Fibroblast of the conjunctiva (primary cell): ENCODE measurements at places on chromosomes 4 and X.

GRCh38 chr4:34720571-34720970 is 1523.7 kb downstream of the ARAP2 start:
- peak; percentile 48 for DNase-seq

DNA sequence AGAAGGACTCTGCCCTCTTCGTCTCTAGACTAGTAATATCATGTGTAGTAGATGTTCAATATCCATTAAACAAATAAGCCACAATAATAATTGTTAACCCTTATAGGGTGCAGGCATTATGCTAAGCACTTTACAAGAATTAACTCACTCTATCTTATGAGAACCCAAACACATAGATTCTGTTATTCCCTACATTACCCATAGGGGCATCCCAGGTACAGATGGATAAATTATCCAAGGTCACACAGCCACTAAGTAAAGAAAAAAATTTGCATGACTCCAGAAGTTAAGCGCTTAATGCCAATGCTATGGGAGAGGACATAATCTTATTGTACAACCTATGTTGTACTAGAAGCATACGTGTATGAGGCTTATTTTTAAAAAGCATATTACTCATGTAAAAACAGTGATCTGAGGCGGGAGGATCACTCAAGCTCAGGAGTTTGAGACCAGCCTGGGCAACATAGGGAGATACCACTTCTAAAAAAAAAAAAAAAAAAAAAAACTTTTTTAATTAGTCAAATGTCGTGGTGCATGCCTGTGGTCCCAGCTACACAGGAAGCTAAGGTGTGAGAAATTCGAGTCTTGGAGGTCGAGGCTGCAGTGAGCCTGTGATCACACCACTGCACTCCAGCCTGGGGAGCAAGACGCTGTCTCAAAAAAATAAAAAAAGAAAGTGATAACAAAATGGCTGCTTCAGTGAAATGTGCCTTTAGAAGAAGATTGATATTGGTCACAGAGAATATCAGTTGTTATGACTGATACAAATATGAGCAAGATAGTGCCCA is 13.6 kb downstream of the LDB2 start:
- no peak for DNase-seq

- no peak for DNase-seq
Observed at GRCh38 chr4:109953556-109953955, 40.9 kb downstream of the EGF start.

DNA sequence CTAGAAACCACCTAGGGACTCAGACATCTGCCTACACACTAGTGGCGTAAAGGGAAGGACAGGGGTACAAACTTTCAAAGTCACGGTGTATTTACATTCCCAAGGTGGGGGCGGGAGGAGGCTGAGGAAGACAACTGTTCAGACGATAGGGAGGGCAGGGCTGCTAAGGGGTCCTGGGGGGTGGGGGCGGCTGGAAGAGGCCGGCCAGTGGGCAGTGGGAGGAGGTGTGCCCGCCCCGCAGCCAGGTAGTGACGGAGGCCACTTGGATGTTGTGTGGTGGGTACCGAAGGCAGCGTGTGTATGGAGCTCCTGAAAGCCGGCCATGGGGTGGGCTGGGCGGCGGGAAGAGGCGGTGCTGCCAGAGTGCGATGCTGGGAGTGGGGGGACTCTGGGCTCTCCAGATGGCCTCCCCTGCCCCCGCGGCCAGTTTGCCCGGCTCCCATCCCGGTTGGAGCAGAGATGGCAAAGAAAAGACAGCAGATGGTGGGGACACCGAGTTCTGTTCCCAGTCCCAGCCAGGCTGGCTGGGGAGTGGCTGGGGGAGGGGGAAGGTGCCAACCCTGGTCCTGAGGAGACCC is 24.2 kb downstream of the L1CAM start:
- no peak for DNase-seq

- DNase-seq = no peak
Observed at GRCh38 chr4:113444386-113444785, 317.2 kb downstream of the CAMK2D start.

DNA sequence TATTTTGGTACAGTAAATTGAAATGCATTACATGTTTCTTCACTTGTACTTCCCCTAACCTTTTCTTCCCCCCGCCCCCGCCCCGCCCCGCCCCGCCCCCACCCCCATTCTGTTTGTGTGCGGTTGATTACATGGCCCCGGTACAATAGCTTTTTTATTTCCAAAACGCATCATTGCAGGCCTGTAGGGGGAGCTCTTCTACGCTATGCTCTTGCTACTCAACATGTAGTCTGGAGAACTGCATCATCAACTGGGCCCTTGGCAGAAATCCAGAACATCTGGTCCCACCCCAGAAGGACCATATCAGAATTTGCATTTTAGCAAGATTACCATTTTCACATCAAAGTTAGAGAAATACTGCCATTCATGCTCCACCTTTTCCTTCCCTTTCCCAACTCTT is 333.3 kb upstream of the DDX53 start:
- DNase-seq = peak; percentile 33

GRCh38 chr4:94714365-94715160 is 43.2 kb upstream of the BMPR1B start:
- no peak for DNase-seq

GRCh38 chr4:141464366-141464765 is 172.0 kb upstream of the IL15 start:
- no peak for DNase-seq

GRCh38 chrX:55111578-55112254 is 22.9 kb downstream of the PAGE2 start:
- DNase-seq = no peak

DNA sequence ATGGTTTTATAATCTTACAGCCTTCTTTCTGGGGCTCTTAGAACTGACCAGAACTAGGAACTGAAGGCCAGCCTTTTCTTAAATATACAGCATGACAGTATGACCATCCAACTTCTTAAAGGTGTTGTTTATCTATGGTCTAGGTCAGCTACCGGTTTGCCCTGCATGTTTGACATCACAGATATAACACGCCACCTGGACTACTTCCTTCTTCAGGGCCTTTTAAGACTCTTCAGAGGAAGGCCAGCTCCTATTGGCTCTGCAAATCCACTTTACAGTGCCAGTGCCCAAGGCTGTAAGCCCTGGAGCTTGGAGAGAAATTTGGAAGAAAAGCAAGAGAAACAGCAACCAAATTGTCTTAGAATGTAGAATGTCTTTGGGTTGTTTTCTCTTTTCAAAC is 185.5 kb downstream of the MGST2 start:
- no peak for DNase-seq

DNA sequence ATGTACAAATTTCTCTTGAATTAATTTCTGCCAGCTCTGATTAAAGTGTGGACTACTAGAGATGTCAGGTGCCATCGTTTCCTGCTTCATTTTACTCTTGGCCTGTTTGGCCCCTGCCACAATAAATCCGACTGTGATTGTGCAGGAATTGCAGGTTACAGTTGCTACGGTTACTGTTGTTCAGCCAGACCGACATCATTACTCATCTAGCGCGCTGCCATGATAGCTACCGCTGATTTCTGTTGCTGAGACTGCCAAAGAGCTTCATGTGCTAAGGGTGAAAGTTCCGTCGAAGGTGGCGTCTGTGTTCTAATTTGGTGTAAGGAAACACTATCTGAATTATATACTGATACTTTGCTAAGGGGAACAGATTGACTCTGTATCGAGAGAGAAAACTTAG is 22.1 kb downstream of the SLIT2 start:
- no peak for DNase-seq

DNA sequence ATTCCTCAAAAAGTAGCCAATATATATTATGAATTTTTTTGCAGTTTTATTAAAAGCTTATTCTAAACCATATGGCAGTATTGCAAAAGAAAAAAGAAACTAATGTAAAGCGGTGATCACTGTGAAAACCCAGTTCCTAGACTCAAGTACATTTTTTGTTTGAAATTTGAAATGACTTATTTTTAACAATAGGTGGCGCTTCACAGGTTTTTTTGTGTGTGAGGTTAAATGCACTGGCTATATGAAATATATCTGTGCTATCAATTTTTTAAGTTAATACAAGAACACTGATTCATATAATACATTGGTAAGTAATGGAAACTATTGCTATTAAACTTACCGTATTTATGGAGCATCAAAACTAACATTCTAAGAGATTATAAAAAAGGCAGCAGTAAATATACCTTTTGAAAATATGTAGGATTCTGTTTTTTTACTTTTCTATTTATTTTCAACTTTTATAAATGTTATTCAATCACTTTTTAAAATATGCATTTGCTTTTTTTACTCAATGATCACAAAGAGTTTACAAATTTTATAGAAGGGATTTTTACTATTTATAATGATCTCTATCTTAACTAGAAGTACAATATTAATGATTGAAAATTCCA is 5.6 kb upstream of the SPRY1 start:
- DNase-seq = no peak

DNA sequence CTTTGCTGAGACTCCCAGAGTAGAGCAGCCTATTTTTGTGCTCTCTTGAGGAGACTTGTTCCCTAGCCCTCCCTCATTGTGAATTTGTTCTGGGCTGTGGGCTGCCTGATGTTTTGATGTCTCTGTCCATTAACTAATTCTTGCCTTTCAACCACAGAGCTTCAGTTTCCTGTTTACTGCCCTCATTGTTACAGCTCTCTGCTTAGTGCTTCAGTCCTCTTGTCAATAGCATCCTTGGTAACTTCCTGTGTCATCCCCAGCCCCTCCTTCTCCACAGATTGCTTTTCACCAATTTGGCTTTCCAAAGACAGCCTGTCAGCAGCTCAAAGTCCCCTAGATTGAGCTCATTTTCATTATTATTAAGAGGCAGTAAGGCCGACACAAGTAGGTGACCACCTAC is 69.9 kb downstream of the COX7B2 start:
- no peak for DNase-seq

DNA sequence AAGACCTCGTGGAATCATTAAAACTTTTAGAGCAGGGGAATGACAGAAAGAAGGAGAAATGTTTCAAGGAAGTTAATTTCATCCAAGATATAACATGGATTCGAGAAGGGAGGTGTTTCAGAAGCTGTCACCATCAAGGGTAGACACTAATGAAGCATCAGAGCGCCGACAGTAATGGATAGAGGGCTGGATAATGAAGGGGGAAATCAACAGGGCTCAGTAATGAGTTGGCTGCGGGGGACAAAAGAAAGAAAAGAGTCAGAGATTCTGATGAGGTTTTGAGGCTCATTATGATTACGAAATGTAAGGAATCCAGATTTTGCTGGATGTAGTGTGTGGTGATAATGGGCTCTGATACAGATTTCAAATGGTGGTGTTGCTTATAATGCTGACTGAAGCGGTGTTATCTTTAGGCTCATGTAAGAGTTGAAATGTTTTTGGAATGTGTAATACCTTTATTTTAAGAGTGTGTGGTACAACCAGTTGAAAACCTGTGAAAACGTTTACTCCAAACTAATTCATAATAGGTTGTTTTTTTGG is 39.3 kb upstream of the TENM3 start:
- no peak for DNase-seq

DNA sequence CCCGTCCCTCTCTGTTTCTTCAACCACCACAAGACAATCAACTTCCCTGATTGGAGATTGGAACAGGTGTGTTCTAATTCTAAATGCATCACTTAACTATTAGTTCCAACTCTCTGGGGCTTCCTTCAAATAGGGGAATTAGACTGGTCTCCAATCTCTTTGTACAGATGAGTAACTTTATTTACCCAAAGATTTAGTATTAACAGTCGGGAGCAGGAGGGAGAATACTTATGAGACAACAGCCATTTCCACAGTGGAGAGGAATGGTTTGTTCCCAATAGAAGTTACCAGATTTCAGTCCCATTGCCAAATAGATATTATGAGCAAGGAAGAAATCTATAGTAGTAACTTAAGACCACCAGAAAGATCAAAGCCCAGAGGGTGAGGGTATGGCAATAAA is 46.2 kb downstream of the CASK start:
- DNase-seq = no peak

- DNase-seq = no peak
Observed at GRCh38 chr4:48129307-48130014, 4.6 kb downstream of the TXK start.

DNA sequence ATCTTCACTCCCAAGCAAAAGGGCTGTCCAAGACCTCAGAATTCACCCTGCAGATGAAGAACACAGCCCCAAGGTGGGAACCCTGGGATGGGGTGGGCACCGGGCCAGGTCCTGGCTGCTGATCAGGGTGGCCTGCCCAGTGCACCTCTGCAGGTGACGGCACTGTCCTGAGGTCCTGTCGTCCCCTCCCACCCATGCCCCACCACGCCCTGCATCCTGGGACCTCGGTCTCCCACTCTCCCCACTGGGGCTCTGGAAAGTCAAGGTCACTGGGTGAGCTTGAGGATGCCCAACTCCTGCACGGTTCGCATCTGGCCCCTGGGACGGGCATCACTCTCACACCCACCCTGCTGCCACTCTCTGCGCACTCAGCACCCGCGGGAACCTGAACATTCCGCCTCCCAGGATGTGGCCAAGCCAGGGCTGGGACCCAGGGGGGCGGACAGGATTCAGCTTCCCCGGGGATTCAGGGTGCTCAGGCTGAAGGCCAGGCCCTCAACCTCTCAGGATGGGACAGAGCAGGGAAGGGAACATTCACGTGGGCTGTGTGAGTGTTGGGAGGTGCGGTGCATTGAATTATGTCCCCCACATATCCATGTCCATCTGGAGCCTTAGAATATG is 115.9 kb downstream of the CPZ start:
- no peak for DNase-seq

GRCh38 chr4:8167291-8167690 is 8.7 kb upstream of the ABLIM2 start:
- no peak for DNase-seq

- DNase-seq = no peak
Observed at GRCh38 chr4:106690487-106690886, 321.9 kb upstream of the GIMD1 start.

DNA sequence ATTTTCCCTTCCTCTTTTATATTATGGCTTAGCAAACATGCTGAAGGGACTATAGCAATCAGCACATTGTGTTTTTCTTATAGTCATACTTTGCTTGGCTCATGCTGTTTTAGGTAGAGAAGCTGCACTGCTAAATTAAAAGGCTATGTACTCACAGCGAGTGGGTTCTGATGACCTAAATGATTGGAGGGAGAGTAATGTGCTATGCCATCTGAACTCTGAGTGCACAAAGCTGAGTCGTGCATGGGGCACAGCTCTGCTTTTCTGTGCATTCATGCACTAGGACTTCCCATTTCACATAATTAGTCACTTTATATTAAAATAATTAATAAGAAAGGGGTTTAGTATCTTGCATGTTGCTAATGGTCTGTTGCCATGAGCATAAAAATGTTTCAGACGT is 132.7 kb upstream of the ADGRL3 start:
- no peak for DNase-seq

- no peak for DNase-seq
Observed at GRCh38 chr4:65316534-65316933, 353.8 kb downstream of the EPHA5 start.

DNA sequence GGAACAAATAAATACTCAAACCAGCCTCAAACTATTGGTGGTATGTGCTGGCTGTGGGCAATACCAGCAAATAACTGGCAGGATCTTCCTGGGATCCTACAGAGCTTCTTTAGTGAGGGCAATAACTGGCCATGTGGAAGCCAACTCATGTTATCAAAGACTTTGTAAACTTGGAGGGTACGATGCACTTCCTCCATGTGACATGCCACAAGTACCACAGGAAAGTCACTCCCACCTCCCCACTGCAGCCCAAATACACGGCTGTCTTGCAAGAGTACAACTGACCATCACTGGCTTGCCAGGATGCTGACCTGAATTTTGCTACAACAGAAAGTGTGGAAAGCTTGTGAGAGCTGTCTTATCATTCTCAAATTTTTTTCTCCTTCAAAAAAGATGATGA is 93.3 kb upstream of the MAML3 start:
- DNase-seq = no peak

GRCh38 chr4:79177388-79177787 is 148.5 kb downstream of the NAA11 start:
- no peak for DNase-seq

GRCh38 chr4:22504447-22504846 is 11.4 kb downstream of the ADGRA3 start:
- no peak for DNase-seq
